ENCODE measurements at places on chromosomes 12 and 14.
A peak's percentile ranks its signal among the peaks of the same experiment; 100 is the strongest.

- DNase-seq, result no peak
These were observed 380.6 kb upstream of the DCN start for GRCh38 chr12:91563011-91563765.

GRCh38 chr12:102910137-102910536 lies 6.9 kb downstream of the PAH start:
- no peak for DNase-seq

DNA sequence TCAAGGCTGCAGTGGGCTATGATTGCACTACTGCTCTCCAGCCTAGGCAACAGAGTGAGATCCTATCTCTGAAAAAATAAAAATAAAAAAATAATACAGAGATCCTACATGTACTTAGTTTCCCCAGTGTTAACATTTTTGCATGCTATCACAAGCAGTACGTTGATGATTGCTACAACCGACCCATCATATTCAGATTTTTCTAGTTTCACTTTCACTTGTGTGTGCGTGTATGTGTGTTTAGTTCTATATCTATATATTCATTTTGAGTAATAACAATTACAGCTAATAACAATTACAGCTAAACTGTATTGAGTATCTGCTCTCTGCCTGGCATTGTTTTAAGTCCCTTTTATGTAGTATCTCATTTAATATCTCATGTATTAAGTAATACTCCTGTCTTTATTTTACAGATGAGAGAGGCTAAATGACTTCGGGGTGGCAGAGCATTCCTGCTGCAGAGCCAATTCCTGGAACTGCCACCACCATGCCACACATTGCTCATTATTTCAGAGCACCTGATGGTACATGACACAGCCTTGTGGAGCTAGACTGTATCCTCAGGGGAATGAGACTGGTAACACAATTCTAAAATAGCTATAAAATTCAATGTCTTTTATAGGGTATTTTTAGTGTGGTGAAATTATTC lies 153.1 kb downstream of the BCAT1 start:
- no peak for DNase-seq

GRCh38 chr14:71206766-71207371 lies 299.6 kb downstream of the PCNX1 start:
- DNase-seq, result no peak

DNA sequence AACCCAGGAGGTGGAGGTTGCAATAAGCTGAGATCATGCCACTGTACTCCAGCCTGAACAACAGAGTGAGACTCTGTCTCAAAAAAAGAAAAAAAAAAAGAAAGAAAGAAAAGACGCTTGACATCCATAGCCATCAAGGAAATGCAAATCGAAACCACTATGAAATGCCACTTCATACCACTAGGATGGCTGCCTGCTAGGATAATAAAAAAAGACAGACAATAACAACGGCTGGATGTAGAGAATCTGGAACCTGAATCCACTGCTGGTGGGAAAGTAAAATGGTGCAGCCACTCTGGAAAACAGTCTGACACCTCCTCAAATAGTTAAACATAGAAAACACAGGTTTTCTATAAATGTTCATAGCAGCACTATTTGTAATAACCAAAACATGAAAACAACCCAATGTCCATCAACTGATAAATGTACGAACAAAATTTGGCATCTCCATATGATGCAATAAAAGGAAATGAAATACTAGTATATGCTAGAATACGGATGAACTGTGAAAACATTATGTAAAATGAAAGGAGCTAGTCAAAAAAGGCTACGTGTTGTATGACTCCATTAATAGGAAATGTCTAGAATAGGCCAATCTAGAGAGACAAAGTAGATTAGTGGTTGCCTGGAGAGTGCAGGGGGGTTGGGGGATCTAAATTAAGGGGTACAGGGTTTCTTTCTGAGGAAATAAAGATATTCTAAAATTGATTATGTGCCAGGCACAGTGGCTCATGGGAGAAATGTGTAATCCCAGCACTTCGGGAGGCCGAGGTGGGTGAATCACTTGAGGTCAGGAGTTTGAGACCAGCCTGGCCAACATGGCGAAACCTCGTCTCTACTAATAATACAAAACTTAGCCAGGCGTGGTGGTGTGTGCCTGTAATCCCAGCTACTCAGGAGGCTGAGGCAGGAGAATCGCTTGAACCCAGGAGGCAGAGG lies 9.7 kb downstream of the WSB2 start:
- no peak for DNase-seq

DNA sequence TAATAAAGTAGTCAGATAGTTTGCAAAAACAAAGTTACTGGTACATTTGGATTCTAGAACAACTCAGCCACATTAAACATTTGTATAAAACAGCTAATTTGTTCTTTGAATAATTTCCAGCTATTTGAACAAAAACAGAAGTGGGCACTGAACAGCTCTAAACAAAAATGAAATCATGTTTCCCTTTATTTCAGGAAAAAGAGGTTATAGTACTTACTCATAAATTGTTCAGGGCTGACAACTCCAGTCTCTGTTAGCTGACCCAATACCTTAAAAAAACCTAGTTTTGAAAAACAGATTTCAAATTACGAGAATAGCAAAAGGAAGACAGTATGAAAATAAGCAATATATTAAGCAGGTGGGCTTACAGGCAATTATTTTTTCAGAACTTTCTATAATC lies 8.2 kb downstream of the GNPNAT1 start:
- no peak for DNase-seq

- DNase-seq, result peak; percentile 88
These were observed 220.6 kb upstream of the HMGA2 start for GRCh38 chr12:65603438-65604351.

GRCh38 chr12:123905319-123905925 lies 67.2 kb downstream of the CCDC92 start:
- peak; percentile 80 for DNase-seq

- DNase-seq, result no peak
These were observed at the start of gene CCDC88C for GRCh38 chr14:91417120-91417982. Gene CCDC88C, minus strand, starts transcription at chr14:91417820. Its CDS starts 130 bp downstream, at chr14:91417690.

- DNase-seq, result peak; percentile 28
These were observed 2.7 kb downstream of the TGFB3 start for GRCh38 chr14:75979071-75979571.

- DNase-seq, result no peak
These were observed 357.0 kb downstream of the BCAT1 start for GRCh38 chr12:24591715-24592440.

GRCh38 chr12:6360578-6361490 lies 14.5 kb downstream of the SCNN1A start:
- no peak for DNase-seq

DNA sequence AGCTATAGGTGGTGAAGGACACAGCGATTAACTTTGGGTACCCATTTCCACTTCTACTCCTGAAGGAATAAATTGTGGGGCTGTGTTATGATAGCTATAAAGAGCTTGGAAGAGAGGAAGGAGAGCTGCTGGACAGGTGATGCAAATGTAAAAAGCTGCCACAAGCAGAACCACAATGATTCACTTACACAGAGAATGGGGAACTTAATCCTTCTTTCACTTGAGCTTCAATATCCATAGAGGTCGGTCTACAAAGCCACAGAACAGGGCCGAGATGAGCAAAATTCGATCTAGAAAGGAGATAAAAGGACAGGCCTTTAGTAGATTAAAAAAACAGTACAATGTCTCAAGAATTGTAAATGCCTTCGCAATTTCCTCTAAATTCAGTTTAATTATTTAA lies 831.1 kb downstream of the LRFN5 start:
- DNase-seq, result no peak

DNA sequence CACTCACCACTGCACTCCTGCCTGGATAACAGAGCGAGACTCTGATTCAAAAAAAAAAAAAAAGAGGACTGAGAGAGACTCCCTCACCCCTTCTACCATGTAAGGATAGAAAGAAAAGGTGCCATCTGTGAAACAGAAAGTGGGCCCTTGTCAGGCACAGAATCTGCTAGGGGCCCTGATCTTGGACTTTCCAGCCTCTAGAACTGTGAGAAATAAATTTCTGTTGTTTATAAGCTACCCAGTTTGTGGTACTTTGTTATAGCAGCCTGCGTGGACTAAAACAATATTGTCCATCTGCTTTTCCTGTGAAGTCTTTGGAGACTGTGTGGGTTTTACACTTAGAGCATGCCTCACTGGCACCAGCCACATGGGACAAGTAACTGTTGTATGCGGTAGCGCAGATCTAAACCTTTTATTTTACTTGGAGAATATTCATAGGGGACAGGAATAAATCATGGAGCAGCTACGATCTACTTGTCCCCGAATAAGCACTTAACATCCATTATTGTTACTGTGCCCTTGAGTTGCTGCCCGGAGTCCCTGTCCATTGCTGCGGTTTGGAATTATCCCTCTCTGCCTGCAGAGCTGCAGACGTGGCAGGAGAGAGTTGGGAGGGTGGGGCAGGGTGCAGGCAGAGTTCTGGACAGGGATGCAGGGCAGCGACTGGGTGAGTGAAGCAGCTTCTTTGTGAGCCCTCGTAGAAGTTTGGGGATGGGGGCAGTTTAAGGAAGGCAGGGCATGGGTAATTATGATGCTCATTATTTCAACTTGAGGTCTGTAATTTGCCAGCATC lies 52.4 kb upstream of the STON2 start:
- no peak for DNase-seq

DNA sequence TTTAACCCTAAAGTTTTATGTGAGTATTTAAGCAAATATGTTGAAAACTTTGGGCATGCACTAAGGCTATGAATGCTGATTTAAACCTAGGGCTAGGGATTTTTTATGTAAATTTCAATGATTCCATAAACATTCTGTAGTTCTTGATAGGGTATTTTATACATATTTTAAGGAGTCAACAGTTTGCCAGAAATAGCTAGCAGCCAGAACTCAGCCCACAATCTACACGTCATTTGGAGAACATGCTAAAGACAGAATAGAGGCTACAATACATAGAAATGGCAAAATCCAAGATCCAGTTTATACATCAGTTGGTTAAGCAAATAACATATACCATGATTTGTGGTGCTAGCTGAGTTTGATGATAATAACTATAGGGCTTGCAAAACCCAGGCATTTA lies 184.7 kb downstream of the TMEM117 start:
- DNase-seq, result no peak

DNA sequence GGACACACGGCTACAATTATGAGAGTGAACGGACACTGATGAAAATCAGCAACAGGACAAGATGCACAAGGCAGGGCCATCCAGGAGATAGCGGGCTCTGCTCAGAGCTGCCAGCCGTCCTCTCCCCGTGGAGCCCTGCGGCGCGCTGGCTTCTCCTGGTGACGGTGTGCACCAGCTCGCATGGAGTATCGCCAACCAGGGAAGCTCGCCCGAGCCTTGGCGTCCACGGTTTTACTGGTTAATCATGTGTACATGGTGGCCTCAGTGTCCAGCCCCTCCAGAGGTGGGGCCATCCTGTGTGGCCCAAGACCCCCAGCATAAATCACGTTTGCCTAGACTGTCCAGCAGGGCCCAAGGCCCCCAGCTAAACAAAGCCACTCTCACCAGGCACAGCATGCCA lies 31.2 kb upstream of the DYNC1H1 start:
- no peak for DNase-seq

DNA sequence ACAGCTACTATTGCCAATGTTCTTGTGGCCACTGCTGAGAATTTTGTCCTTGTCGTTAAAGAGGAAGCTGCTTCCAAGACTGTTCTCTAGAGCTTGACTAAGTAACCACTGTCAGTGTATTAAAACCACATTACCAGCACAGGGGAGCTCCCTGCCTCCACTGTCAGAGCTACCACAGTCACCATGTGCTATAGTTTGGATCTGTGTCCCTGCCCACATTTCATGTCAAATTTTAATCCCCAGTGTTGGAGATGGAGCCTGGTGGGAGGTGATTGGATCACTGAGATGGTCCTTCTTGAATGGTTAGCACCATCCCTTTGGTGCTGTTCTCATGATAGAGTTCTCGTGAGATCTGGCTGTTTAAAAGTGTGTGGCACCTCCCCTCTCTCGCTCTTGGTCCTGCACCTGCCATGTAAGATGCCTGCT lies 23.2 kb upstream of the RAP1B start:
- no peak for DNase-seq

GRCh38 chr12:70042675-70043074 lies 200.6 kb upstream of the CNOT2 start:
- no peak for DNase-seq

GRCh38 chr12:56143870-56144269 lies 8.5 kb upstream of the MYL6B start:
- DNase-seq, result no peak

DNA sequence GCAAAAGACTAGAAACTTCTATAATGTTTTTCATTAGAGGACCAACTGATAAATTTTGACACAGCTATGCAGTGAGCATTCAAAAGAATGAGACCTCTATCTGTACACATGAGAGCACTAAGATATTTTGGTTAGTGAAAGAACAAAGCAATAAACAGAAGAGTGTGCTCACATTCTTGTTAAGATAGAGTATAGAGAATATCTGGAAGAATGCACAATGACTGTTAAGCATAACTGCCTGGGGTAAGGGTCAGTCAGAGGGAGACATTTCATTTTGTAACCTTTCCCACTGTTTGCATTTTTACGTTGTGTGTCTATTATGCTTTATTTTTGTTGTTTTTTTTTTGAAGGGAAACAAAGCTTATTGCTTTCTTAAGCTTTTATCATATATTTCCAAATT lies 20.7 kb downstream of the KCNMB4 start:
- no peak for DNase-seq

DNA sequence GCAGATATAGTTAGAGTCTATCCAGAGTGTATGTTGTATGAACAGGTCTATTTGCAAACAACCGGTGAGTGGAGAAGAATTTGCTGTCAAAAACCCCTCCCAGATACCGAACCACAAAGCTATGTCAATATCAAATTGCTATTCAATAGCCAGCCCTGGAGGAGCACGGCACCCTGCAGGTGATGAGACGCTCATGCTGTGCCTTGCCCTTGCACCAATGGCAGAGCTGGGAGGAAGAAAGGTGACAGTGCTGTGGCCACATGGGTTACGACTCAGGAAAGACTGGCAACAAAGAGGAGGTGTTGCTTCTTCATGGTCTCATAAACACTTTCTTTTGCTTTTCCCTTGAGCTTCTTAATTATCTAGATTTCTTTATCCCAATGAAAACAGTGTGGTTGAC lies 55.7 kb downstream of the PAX9 start:
- DNase-seq, result no peak

DNA sequence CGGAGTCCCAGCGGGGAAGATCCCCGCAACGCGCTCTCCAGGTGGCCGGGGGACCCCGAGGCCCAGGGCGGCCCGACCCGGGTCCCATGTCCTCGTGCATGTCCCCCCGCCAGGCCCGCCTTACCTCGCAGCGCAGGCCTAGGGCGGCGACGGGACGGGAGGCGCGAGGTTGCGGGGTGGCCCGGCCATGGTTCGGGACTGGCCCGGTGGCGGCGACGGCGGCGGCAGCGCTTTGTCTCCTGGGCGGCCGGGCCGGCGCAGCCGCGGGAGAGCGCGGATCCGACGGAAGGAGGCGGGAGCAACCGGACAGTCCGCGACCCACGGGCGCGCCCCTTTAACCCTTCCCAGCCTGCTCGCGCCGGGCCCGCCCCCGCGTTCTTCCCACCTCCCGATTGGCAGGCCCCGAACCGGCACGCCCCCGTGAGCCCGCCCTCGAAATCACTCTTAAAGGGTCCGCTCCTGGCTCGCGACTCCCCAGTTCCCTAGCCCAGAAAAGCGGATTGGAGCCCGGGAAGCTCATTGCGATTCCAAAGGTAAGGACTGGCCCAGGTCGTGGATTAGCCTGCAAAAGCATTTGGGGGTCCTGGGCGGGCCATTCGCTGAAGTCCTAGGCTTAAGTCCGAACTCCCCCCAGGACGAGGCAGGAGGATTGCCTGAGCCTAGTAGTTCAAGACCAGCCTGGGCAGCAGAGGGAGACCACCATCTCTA lies at the start of gene PHETA1:
TSS of gene PHETA1 (minus strand) at position 308 of the 708 bp plus-strand sequence. CDS start 5,668 bp downstream, outside the sequence.
- peak; percentile 46 for DNase-seq

GRCh38 chr12:67773896-67774295 lies 125.4 kb downstream of the DYRK2 start:
- no peak for DNase-seq

- no peak for DNase-seq
These were observed 22.3 kb downstream of the DEGS2 start for GRCh38 chr14:100137173-100137572.

Data from fibroblast of skin of left quadriceps (primary cell).